ENCODE measurements at places on chromosomes 11 and 22. TPM values are rescaled to one million over a fixed set of nuclear protein-coding genes. Genes with fewer than 3 reads are reported as not detected.

DNA sequence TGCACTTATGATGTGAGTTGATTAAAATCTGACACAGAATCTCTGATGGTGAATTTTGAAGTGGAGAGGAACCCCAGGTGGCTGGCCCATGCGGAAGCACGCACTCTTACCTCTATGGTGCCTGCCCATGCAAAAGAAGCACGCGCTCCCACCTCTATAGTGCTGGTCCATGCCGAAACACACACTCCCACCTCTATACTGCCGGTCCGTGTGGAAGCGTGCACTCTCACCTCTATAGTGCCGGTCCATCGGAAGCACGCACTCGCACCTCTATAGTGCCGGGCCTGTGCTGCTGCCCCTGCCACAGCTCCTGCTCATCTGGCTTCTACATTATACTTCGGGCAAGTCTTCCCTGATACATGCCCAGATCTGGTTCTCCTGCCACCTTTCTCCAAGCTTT, 36.8 kb upstream of the SLC25A1 start:
- no peak for DNase-seq
- H3K4me1 ChIP-seq: peaks cover 15% of the 10 kb centered on the region
- H3K4me3 ChIP-seq: no peak overlapping the region
- no peak overlapping the region for H3K27ac ChIP-seq
- no peaks in the 10 kb centered on the region for H3K27me3 ChIP-seq
- no peaks in the 10 kb centered on the region for H3K36me3 ChIP-seq

DNA sequence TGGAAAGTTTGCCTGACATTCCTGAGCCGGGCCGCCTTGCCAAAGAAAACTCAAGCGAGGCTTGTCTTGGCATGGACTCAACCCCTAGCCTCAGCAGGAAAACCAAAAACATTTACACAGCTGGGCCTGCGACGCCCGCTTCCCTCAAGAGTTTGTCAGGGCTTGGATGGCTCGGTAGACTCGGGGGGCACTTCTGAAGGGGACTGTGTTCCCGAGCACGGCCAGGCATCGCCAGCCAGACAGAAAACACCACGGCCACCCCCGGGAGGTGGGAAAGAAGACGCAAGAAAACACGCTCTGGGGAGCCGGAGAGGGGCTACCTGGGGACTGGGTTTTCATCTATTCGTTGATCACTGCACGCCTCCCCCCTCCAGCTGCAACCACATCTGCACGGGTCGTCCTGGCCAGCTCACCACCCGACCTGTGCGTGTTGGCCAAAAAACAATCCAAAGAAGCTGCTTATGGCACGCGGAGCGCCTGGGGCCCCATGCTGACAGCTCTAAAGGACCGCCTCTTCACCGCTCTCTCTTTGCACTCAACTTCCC, 380.7 kb downstream of the MN1 start:
- no peak overlapping the region for H3K4me3 ChIP-seq
- H3K36me3 ChIP-seq: no peaks in the 10 kb centered on the region
- peaks cover 6% of the 10 kb centered on the region for H3K4me1 ChIP-seq
- DNase-seq: no peak
- H3K27me3 ChIP-seq: peaks cover 3% of the 10 kb centered on the region
- no peak overlapping the region for H3K27ac ChIP-seq

DNA sequence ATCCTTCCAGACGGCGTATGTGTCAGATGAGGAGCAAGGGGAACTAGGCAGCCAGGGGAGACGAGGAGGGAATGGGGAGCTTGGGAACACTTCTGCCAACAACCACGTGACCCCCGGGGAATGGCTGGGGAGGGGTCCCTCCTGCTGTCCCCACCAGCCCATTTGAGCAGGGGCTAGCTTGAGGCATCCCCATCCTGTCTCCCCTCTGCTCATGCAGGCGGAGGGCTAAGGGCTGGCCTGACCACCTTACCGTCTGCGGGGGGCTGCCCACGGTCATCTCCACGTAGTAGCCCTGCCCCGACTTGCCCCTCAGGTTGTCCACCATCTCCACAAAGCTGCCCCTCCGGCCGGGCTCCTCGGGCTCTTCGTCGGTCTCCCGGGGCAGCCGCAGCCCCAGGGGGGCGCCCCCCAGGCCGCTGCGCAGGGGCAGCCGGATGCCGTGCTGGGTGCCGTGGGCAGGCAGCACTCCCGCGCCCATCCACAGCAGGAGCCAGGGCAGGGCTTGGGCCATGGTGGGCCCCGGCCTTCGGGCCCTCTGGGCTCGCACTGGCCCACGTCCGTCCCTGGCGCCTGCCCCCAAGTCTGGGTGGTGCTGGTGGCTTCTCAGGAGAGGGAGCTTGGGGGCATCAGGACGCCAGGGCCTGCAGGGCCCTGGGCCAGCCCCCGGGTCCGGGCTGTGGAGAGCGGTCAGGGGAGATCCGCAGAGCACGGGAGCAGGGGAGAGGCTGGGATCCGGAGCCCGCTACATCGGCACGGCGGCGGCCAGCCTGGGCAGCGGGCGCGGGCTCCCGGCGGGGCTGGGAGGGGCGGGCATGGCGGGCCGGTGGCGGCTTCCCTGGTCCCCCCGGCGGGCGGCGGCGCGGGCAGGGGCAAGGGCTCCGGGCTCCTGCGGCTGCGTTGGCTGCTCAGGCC, 515 bp downstream of the BACE1 start:
- H3K27ac ChIP-seq: no peak overlapping the region
- H3K4me1 ChIP-seq: peaks cover 29% of the 10 kb centered on the region

- H3K36me3 ChIP-seq: peaks cover 10% of the 10 kb centered on the region
- H3K4me3 ChIP-seq: no peak overlapping the region
- no peaks in the 10 kb centered on the region for H3K27me3 ChIP-seq
- peaks cover 19% of the 10 kb centered on the region for H3K4me1 ChIP-seq
Observed at GRCh38 chr11:65412271-65413076, 10.1 kb upstream of the NEAT1 start.

DNA sequence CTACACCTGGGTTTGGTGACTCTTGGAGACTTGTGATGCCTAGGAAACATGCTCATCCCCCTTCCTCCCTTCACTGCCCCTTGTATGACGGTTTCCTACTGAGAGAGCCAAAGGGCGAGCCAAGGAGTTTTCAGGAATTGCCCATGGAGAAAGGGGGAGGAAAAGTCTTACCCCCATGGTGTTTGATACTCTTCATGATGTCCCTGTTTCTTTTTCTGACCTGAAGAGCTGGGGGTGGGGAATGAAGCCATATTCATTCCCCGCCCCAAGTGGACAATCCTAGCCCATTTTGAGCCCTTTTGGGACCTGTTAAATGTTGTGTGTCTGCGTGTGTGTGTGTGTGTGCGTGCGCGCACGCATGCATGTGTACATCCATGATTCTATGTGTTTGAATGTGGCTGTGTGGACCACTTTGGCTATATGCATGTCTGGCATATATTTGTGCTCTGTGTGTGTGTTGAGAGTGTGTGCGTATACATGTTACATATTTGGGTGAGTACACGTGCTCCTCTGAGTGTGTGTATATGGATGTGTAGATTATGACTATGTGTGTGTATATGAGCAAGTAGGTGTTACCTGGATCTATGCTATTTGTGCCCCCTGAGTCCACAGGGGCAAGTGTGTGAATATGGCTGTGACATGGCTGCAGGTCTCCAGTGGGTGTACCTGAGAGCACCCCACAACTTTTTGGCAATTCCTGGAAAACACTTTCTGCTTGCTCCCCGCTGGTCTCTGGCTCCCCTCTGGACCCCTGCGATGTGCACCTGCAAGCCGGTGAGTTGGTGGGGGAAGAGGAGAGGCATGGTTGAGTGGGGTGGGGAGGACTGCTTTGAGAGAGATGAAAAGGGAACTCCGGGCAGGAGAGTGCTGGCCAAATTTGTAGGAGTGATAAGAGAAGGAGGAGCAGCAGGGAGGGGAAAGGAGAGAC, 24.6 kb downstream of the OTOG start:
- no peaks in the 10 kb centered on the region for H3K36me3 ChIP-seq
- no peaks in the 10 kb centered on the region for H3K4me1 ChIP-seq
- no peak for DNase-seq

GRCh38 chr22:39496131-39496838, 5.8 kb upstream of the MIEF1 start:
- H3K36me3 ChIP-seq: no peaks in the 10 kb centered on the region
- no peak overlapping the region for H3K27ac ChIP-seq
- no peak overlapping the region for H3K4me3 ChIP-seq
- peak; percentile 74 for DNase-seq
- H3K4me1 ChIP-seq: peaks cover 6% of the 10 kb centered on the region

DNA sequence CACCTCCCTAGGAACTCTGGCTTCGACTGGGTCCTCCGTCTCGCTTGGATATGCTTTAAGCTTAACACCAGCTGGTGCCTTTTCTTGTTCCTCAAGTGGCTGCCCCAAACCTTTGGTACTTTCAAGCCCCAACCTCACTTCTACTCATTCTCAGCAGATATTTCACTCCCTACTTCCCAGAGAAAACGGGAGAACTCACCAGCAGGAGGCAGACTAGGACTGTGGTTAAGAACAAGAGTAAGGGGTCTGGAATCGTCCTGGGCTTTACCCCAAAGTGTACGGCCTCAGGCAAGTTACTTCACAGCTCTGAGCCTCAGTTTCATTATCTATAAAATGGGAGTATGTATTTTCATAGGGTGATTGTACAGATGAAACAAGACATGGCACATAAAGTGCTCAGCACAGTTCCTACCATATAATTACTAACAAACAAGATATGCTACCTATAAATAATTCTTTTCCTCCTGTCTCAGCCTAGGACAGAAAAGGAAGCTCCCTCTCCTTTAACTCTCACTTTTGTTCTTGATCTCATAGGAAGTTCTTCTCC, 37.8 kb downstream of the PAMR1 start:
- no peak overlapping the region for H3K4me3 ChIP-seq
- H3K4me1 ChIP-seq: no peaks in the 10 kb centered on the region
- H3K36me3 ChIP-seq: no peaks in the 10 kb centered on the region
- DNase-seq: no peak

GRCh38 chr11:36023922-36024321, 80.1 kb downstream of the LDLRAD3 start:
- no peak for DNase-seq
- H3K4me3 ChIP-seq: no peak overlapping the region
- no peaks in the 10 kb centered on the region for H3K27me3 ChIP-seq
- no peak overlapping the region for H3K27ac ChIP-seq
- H3K36me3 ChIP-seq: no peaks in the 10 kb centered on the region
- H3K4me1 ChIP-seq: no peaks in the 10 kb centered on the region

DNA sequence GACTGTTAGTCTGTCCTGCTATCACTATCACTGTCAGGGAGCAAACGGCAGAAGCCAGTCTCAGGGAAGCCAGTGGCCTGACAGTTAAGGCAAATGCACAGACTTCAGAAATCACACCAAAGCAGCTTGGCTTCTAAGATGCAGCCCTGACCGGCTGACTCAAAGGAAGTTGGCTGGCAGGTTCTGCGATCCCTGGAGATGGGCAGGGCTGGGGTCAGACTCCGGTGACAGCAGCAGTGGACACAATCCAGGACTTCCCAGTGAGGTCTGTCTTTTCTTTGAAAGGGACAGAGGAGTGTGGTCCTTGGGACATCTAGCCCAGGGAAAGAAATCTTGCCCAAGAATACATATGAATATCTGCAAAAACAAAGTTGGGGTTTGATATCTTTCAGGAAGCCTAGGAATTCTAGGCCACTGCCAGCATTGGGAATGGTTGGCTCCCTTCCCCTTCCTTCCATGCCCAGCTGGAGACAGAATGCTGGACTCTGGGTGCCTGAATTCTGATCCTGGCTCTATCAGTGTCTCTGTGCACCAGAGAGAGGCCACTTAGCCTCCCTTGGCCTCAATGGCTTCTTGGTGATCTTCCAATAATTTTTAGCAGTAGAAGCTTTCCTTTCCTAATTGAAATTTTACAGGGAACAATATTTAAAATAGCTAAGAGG, 108.9 kb downstream of the KIRREL3 start:
- H3K36me3 ChIP-seq: no peaks in the 10 kb centered on the region
- no peaks in the 10 kb centered on the region for H3K27me3 ChIP-seq
- H3K4me1 ChIP-seq: no peaks in the 10 kb centered on the region
- no peak overlapping the region for H3K27ac ChIP-seq

GRCh38 chr11:61585115-61585514, 4.2 kb upstream of the SYT7 start:
- H3K36me3 ChIP-seq: no peaks in the 10 kb centered on the region
- no peak for DNase-seq
- H3K27me3 ChIP-seq: peaks cover 4% of the 10 kb centered on the region
- peaks cover 25% of the 10 kb centered on the region for H3K4me1 ChIP-seq
- H3K4me3 ChIP-seq: no peak overlapping the region

DNA sequence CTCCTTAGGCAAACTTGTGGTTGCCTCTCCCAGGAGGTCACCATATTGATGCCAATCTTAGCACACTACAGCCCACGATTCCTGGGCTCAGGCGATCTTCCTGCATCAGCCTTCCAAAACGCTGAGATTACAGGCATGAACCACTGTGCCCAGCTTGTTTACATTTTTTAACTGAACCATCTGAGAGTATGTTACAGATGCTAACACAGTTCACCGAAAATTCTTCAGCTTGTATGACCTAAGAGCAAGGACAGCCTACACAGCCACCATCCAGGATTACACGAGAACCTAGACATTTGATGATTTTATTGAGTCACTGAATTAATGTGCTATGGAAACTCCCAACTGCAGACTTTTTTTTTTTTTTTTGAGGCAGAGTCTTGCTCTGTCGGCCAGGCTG, 5.8 kb upstream of the LGALS1 start:
- no peak for DNase-seq
- no peaks in the 10 kb centered on the region for H3K27me3 ChIP-seq
- peaks cover 4% of the 10 kb centered on the region for H3K4me1 ChIP-seq

- H3K4me3 ChIP-seq: no peak overlapping the region
- DNase-seq: no peak
- H3K27ac ChIP-seq: no peak overlapping the region
- H3K27me3 ChIP-seq: no peaks in the 10 kb centered on the region
- H3K36me3 ChIP-seq: no peaks in the 10 kb centered on the region
- no peaks in the 10 kb centered on the region for H3K4me1 ChIP-seq
Observed at GRCh38 chr11:2475136-2475918, 30.5 kb downstream of the KCNQ1 start.

- H3K27ac ChIP-seq: no peak overlapping the region
- DNase-seq: no peak
- no peaks in the 10 kb centered on the region for H3K27me3 ChIP-seq
Observed at GRCh38 chr11:81345609-81346008, 1388.1 kb downstream of the FAM181B start.

DNA sequence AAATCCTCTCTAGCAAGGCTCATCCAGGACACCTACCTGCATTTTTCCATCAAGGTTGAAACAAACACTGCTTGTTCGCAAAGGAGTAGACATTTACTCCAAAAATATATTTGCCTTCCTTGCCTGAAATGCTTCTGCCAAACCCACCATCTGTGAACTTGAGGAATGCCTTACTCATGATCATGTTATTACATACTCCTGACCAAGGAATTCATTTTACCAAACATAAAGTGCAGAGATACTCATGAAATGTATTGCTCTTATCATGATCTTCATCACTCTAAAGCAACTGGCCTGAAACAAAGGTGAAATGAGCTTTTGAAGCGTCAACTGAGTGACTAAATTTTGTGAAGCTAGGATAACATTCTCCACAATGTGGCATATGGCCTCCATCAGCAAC, 243.1 kb upstream of the CCDC179 start:
- no peak overlapping the region for H3K4me3 ChIP-seq
- no peaks in the 10 kb centered on the region for H3K4me1 ChIP-seq
- DNase-seq: no peak
- no peaks in the 10 kb centered on the region for H3K36me3 ChIP-seq
- no peaks in the 10 kb centered on the region for H3K27me3 ChIP-seq
- H3K27ac ChIP-seq: no peak overlapping the region

Gene FIBIN
- polyA plus RNA-seq: 1.6 TPM

Gene MMP27
- not detected for polyA plus RNA-seq

Gene SMIM38
- 0.03 TPM for polyA plus RNA-seq

Gene FOLR3
- polyA plus RNA-seq: 0.86 TPM

Gene NCR3LG1
- 0.18 TPM for polyA plus RNA-seq

Measured in liver (tissue), 10 donors.